ENCODE measurements at places on chromosomes 5 and 9.

DNA sequence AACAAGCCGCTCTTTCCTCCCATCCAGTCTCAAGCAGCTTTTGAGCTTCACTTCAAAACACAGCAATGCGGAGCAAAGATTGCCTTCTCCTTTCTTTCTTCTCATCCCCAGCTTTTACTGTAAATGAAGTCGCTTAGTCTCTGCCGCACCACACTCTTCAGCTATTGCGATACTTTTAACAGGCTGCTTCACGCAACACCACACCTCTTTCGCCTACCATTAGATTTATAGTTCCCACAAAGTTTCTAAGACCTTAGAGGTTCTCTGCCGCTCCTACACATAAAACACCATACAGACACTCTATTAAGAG is 711 bp downstream of the PGGT1B start:
- DNase-seq, result no peak

GRCh38 chr5:15786884-15787283 is 286.9 kb downstream of the FBXL7 start:
- DNase-seq, result no peak

DNA sequence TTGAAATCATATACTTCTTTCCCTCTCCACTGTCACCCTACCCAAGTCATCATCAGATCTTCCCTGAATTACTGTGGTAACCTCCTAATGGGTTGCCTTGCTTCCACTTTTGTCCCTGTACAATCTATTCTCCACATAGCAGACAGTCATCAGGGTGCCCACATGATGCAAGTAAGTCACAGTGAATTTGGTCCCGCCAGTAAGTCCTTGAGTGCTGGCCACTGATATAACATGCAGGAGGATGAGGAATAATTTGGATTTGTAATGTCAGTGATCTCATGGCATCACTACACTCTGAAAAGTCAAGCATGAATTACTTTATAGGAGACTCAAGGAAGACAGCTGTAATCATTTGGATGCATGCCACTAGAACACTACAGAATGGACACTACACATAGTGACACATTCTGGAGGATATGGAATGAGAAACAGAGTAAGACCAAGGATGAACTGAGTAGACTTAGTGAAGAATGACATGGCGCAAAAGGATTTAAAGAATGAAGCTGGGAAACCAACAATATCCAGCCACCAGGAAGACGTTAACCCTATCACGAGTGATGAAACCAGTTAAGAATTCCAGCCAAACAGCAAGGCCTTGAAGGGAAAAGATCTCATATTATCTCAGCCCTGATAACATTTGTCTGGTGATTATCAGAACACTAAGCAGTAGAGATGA is 28.6 kb downstream of the MARCHF3 start:
- DNase-seq, result no peak

DNA sequence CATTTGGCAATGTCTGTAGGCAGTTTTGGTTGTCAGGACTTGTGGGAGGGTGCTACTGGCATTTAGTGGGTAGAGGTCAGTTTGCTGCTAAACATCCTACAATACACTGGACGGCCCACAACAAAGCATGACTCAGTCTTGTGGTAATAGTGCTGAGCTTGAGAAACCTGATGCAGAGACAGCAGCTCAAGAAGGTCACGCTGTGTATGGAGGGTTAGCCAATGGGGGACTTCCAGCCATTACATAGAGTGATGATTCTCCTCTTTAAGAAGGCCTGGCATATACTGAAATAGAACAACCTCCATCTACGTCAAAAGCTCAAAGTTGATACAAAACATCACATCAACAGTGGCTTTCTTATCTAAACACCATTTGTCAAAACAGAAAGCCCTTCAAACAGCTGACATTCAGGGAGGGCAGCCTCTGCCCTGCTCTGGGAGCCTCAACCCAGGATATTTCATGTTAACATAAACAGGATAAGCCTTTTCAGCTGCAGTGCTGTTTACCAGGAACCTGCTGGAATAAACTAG is 143.0 kb downstream of the GPBP1 start:
- no peak for DNase-seq

GRCh38 chr9:68584189-68585033 is 43.7 kb upstream of the TMEM252 start:
- peak; percentile 93 for DNase-seq

GRCh38 chr9:97575673-97576200 is 57.4 kb downstream of the TSTD2 start:
- DNase-seq, result no peak

DNA sequence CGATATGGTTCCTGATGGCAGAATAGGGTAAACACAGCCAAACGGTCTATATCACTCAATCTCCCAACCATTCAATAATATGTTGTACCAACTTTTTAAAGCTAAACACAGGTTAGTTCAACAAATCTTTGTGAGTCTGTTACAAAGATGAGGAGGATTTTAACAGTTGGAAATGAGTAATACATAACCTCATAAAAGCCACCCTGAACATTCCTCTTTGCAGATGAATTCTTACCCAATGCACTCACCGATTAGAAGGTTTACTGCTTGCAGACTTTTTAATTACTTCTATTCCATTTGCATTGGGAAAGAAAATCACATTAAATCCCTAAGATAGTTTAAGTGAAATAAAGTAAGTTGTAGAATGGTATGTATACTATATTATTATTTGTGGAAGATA is 23.3 kb upstream of the TRMT10B start:
- DNase-seq, result no peak

DNA sequence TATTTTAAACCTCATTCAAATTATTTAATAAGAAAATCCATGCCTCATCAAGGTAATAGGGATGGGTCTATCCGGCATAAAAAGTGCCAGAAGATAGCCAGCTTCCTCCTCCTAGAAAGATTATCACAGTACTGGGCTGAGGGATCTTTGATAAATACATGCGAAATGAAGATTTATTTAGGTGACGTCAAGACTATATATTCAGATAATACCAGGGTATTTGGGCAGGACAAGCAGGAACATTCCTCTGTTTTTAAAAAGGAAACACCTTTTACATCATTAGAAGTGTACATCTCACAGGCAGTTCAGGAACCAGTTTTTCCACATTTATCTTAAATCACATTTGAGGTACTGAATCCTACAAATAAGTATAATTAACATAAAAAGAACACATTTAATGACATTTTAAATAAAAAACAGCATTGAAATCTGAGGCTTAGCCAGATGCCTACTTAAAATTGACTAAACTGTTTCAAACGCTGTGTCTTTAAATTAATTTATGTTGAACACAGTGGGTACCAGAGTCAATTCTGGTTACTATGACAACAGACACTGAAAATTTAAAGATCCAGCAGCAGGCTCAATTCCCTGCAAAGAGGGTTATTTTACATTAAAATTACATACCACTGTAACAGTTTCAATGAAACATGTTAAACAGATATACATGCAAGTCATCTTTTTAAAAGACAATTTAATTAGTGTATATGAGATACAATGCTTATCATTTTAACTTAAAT is 124.7 kb upstream of the SLCO6A1 start:
- DNase-seq, result no peak

DNA sequence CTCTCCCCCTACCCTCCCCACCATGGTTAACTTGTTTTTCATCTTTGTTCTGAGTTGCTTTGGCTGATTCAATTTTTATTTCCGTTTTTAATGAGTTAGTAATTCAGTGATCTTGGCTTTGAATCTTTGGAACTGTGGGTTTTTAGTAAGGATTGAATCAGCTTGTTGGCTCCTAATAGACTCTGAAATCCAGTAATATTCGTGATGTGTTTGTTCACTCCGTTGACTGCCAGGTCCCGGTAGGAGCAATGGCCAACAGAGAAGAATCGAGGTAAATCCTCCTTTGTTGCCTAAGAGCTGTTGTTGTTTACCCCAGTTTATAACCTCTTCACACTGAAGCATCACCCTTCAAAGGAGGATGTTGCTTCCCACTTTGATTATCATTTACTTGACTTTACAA is 92.7 kb downstream of the PCSK1 start:
- DNase-seq, result no peak

DNA sequence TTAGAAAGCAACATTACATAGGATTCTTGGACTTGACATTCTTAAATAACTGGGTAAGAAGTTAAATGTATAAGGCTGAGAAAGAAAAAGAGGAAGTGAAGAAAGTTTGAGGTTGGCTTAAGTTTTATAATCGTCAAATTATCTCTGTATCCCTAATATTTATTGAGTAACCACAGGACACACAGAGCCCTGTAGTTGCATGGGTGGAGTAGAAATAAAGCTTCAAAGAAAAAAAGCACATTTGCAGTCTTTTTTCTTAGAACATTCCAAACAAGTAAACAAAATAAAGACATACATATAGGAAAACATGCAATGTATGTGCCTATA is 137.0 kb downstream of the CCDC192 start:
- no peak for DNase-seq

GRCh38 chr9:14806941-14807520 is 84.5 kb upstream of the CER1 start:
- DNase-seq, result no peak

DNA sequence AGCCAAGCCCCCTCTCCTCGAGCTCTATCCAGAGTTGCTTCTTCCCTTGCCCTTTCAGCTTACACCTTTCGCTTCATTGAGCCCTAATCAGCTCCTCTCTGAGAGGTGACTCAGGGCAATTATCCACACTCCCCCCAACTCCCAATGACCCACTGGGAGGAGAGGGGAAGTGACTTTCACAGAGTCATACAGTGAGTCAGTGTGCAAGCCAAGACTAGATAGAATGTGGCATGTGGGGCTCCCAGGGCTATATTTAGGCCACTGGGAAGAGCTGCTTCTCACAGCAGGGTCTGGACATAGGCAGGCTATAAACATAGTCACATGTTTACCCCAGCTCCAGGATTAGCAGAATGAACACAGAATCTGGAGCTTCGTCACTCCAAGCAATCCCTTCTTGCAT is 57.4 kb downstream of the NRG2 start:
- DNase-seq, result no peak

GRCh38 chr5:108661590-108662219 is 86.0 kb upstream of the FER start:
- DNase-seq, result no peak

GRCh38 chr5:43649256-43649655 is 46.3 kb downstream of the NNT start:
- no peak for DNase-seq

DNA sequence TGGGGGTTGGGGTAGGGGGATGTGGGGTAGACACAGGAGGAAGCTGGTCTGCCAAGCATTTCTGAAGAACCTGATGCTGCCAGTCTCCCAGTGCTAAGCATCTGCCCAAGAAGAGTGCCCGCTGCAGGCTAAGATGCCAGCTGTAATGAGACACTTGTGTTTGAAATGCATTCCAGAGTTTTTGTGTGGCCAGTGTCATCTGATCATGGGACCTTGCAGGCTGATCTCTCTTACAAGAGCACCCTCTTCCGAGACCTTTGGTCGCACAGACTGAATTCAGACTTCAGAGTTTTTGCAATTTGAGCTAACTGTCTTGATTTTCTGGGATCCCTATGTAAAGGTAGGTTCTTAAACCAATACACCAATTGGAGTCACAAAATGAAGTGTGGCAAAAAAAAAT is 58.1 kb downstream of the DENND1A start:
- DNase-seq, result no peak

- DNase-seq, result no peak
Measured at GRCh38 chr5:173981185-173981761, 7.7 kb upstream of the C5orf47 start.

DNA sequence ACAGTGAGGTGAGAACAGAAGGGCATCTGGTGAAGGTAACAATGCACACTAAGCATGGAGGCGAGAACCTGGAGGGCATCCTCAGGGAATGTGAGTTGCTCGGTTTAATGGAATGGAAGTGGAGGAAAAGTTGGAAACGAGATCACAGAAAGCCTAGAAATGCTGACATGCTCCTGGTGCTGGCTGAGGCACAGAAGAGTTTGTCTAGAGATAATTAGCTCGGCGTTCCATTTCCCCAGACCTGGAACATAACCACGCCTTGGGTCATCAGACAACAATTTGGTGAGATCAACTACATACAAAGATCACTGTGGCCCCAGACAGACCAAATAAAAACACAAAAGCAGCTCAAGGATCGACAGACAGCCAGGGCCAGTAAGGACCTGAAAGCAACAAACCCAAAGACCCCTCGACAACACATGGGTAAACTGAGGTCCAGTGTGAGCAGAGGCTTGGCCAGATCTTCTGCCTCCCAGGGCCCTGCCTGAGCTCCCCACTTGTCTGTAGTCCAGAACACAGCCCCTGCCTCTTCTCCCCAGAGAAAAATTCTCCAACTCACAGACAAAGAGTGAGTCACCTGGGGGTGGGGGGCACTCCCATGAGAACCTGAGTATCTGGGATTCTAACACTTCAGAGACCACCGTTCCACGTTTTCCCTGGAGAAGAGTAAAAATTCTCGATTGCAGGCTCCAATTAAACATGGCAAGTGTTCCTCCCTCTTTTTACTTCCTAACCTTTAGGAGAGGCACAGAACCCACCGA is 52.5 kb downstream of the SHB start:
- DNase-seq, result no peak

DNA sequence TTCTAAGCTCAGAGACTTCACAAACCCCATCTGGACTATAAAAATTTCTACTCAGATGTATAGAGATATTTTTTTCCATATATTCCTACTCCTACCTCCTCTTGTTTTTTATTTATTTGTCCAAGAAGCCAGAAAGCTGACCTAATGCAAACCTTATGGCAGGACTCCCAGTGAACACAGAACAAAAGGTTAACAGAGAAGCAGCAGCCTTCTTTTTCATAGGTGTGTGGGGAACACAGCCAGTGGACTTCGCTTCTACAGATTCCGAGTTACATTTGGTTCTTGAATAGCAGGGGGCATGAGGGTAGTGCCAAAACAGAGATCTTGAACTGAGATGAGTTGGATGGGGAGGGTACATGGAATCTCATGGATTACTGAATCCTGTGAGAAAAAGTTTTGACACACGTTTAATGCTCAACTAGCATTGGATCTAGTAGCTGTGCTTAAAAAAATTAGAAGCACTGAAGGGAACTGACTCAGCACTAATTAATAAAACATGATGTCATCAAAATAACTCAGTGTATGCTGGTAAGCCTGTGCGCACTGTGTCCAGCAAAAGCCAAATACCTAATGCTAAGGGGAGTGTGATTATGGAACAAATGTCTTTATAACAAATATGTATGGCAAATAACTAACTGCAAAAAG is 240.1 kb downstream of the GABRB2 start:
- DNase-seq, result no peak

DNA sequence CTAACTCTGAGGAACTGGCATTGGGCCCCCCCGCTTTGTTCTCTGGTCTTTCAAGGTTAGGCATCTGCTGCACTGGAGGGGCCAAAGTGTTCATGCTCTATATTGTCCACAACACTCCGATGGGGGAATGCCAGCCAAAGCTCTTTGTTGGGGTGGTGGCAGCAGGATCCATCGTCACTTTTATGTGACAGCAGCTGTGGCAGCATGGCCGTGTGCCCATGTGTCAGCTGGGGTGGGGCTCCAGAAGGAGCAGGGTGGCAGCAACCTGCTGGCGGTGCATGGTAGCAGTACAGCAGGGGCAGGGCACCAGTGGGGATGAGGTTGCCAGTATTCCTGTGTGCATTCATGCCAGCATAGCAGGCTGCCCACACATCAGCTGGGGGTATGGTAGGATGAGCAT is 28.2 kb downstream of the ITGA2 start:
- no peak for DNase-seq

DNA sequence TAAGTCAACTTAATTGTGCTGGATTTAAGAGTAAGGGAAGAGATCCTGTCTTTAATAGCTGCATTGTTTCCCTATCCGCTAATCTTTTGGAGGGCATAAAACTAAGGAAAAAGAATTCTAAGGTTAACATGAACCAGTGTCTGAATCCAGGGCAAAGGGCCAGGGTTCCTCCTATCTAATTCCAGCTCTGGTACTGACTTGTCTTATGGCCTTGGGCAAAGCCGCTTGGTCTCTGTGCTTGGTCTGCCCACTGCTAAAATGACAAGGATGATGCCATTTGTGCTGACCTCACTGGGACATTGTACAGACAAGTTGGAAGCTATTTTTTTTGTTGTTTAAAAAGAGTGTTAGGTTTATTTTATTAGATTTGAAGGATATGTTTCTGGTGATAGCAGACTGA is 334.7 kb upstream of the PIK3R1 start:
- no peak for DNase-seq
